ENCODE measurements at places on chromosomes 7 and 10.

DNA sequence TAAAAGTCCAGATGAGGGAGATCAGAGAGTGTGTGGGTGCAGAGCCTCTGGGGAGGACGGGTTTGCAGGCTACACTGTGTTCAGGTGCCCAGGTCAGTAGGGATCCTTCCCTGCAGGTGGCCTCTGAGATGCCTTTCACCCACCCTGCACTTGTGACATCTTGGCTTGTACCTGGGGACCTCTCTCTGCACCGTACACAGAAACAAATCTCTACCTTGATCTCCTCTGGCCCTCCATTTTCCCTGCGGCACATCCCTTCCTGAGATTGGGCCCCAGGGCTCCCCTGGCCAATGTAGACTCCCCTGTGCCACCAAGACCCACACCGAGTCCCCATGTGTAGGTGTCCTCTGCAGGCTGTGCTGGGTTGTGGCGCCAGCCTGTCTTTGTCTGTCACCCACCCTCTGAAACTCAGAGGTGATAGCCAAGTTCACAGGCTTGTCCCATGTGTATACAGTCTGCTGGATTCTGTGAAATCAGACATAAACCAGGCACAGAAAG lies 140.6 kb downstream of the PTPN20 start:
- no peak for DNase-seq

- no peak for DNase-seq
These were observed 46.5 kb downstream of the ABLIM1 start for GRCh38 chr10:114611617-114612016.

DNA sequence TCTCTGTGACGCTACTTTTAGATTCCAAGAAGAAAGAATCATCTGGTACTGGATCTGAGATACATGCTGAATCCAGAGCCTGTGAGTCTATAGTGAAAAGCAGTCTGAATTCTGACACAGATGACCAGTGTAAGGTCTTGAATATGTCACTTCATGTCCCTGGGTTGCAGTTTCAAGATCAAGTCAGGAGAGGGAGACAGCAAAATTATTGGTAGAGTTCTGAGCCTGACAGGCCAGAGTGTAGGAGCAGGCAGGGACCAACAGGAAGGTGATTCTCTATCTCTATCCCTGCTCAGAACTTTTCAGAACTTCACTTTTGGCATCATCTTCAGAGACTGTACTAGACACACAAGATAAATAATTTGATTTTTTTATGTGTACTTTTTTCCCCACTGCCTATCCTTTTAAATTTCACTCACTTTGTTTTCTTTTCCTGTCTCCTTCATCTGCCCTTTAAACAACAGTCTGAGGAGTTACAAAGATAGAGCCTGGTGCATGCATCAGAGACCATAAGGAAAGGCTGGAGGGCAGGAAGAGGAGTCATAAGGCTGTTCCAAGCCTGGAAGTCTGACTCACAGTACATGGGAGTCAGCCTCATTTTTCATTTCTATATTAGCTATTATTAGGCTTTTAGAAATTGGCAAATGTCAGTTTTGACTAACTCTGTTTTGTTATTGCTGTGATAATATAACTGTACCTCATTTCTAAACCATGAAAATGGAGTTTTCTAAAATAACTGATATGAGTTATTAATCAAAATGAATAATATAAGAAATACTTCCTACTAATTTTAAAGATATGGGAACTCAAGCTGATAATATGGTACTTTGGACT lies 120.2 kb upstream of the TMEM229A start:
- DNase-seq: peak; percentile 19

GRCh38 chr10:98272656-98273055 lies 4.7 kb upstream of the LOXL4 start:
- no peak for DNase-seq

DNA sequence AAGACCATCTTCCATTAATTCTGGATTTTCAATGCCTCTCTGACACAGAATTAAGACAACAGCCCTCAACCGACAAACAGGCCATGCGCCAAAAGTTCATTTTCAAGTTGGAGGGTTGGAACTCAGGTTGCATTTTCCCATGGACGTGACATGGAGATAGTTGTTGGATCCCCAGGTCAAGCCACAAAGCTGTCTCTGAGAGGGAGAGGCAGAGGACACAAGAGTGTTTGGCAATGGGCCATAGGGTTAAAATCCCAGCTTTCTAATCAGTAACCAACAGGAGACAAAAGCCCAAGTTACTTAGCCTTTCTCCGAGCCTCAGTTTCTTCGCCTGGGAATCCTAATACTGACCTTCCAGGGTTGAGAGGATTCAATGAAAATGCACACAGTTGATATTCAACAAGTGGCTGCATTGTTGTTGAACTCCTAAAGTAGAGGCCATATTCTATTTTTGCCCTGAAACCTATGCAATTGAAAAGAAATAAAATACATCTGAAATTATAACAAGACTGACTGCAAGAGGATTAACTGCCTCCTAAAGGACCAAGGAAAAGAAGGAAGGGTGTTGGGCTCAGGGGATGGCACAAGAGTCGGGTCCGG lies 44.3 kb downstream of the SORBS1 start:
- no peak for DNase-seq

DNA sequence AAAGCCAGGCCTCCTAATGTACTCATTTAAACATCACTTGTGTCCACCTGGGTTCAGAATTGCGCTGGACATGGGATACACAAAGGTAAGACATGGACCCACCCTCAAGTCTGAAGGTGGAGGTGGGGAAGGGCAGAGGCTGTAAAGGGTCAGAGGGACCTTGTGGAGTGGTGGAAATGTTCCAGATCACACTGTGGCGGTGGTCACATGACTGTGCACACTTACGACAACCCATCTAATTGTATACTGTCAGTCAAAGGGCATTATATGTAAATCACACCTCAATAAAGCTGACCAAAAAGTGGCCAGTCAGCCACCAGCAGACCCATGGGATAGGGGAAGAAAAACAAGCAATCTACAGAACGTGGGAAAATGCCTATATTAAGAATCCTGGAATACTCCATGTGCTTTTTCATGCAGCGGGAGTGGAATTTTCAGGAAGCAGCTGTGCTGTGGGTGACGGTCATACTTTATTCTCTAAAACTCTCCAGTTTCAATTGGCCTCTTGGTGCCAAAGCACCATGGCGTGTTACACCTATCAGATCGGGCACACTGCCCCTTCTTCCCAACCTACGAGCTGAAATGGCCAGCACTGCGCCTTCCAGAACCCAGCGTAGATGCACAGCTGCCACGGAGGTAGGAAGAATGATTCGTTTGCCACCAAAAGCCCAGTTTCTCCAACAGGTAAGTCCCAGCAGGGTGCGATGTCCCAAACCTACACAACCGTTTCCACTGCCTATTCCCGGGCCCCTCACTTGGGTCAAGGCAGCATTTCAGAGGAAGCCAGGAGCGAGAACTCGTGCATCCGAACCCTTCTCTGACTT lies 69.8 kb downstream of the PRKAG2 start:
- DNase-seq: no peak

DNA sequence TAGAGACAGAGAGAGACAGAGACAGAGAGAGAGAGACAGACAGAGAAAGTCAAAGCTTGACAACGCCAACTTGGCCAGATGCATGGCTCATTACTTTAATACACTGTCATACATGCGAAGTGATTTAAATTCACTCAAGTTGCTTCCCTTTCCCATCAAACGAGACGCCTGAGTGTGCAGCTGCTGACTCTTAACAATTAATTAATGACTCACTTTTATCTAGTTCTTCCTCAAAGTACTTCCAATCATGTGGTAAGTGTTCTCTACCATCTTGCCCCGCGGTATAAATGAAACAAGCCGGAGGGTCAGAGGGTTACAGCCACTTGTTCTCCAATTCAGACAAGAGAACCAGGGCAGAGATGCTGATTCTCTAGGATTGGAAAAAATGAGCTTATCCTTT lies 90.8 kb downstream of the SFMBT2 start:
- DNase-seq: no peak

Measured in umbilical cord (tissue), 2 donors.